DMS 273 treated with DMSO at 0.1 percent for 48 hours (cell line): ENCODE measurements at places on chromosomes 13 and 19.

DNA sequence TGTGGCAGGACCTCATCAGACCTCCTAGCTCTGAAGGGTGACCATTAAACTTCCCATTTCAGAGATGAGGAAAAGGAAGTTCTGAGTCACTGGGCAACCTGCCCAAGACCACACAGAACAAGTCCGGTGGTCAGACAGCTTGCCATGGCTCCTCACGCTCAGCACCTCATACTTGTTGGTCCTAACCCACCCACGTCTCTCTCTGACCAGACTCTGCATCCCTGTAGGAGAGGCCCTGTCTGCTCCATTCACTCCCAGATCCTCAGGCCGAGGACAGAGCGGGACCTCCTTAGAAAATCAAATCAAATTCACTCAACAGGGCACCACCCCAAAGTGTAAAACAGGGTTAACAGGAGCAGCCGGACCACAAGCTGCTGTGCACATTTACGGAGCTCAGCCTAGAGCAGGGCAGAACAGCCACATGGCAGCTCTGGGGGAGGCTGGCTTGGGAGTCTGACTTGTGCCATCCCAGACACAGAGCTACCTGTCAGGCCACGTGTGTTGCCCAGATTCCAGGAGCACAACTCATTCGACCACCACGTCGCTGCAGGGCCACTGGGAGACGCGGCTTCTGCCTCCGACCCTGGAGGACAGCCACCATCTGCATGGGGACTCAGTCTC is 1.7 kb downstream of the MIER2 start:
- no peak for DNase-seq

DNA sequence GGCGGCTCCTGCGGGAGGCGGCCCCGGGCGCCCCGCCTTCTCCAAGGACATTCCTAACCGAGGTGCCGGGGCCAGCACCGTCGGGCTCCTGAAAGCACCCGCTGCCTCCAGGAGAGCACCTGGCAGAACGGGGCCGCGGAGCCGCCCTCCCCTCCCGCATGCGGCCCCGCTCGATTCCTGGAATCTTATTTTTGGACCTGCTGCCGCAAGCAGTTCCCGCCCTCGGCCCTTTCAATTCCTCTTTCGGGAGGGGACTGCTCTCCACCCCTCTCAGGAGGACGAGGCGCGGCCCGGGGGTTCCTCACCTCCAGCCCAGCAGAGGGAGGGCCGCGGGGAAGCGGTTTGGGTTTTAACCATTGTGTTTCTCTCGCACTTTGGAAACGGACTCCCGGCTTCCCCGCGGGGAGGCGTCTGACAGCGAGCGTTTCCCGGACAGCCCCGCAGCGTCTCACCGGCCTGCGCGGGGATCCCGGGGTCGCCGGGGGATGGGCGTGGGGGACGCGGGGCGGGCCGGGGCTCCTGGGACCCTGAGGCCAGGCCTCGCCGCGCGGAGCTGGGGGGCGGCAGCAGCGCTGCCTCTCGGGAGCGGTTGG is 849 bp downstream of the GAS6 start:
- DNase-seq, result no peak

DNA sequence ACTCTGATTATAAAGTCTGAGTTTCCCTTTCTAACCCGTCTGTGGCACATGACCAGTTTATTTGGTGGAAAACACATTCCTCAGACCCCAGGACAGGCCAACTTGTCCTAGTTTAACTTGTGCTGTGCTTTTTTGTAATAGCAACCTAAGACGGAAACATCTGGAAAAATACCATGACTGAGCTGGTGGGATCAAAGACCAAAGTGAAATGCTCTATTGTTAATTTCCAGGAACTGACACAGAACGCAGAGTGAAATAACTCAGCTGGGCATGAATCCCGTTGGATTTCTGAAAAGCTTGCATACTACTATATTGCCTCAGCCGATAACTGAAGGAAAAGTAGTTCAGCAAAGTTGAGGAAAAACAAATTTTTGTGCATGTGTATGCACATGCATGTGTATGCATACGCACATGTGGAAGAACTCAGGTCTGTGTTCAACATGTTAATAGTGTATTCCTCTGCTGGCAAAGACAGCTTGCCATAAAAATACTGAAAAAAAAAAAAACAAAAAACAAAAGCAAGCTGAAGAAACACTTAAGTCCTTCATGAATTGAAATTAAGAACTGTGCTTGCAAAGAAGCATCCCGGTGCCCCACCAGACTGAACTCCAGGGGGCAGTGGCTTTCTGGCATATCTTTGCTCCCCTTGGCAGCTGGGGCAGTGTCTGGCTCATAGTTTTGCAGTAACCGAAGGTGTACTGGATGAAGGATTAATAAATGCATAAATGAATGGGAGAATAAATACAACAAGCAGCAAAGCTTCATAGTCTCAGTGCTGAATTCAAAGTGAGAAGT is 187.8 kb downstream of the LHFPL6 start:
- peak; percentile 24 for DNase-seq

GRCh38 chr13:74289107-74289506 is 154.9 kb upstream of the KLF12 start:
- DNase-seq, result no peak
